NCI-H187 (cell line): ENCODE measurements at places on chromosomes 1 and 21.

- DNase-seq: no peak
These were observed 116.3 kb downstream of the DHRS3 start for GRCh38 chr1:12501661-12502060.

DNA sequence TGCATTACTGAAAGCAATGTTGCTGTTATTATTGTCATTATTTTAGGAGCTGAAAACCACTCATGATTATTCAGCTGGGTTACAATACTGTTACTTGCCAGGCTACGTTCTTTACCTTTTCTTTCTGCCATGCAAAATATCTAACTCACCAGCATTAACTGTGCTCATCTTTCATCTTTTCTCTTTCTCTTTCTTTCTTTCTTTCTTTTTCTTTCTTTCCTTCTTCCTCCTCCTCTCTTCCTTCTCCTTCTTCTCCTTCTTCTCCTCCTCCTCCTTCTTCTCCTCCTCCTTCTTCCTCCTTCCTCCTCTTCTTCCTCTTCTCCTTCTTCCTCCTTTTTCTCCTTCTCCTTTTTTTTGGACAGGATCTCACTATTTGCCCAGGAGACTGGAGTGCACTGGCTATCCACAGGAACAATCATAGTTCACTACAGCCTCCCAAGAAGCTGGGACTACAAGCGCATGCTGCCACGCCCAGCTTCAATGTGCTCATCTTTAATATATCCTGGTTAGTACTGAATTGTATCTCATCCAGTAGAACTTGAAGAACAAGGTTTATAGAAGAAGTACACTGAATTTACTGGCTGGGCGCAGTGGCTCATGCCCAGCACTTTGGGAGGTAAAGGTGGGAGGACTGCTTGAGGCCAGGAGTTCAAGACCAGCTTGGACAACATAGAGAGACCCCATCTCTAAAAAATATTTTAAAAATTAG is 6.9 kb upstream of the ZMYM4 start:
- DNase-seq: no peak

- DNase-seq: no peak
These were observed 403.4 kb downstream of the PTPRC start for GRCh38 chr1:199042193-199042592.

DNA sequence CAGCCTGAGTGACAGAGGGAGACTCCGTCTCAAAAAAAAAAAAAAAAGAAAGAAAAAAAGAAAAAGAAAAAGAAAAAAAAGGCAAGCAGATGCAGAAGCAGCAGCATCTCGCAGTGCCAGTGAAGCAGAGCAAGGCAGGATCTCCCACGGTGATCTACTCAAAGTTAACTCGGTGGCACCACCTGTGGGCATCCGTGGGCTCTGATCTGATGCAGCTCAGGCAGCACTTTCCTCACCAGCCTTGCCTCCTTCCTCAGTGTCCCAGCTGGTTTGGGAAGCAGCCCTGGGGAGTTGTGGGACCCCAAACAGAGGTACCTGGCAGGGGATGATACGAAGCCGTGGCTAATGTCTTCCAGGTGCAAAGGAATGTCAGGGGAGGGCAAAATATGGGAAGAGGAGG is 104.3 kb upstream of the KRTAP19-8 start:
- DNase-seq: no peak

- no peak for DNase-seq
These were observed 25.0 kb downstream of the RGS7 start for GRCh38 chr1:241332037-241332409.

DNA sequence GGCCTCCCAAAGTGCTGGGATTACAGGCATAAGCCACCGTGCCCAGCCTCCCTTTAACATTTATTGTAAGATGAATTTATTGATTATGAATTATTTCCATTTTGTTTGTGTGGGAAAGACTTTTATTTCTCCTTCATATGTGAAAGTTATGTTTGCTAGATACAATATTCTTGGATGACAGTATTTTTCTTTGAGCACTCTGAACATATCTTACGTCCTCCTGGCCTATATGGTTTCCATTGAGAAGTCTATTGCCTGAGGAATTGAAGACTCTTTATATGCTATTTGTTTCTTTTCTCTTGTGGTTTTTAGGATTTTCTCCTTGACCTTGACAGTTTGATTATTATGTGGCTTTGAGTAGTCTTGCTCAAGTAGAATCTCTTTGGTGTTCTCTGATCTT is 26.8 kb upstream of the HLX start:
- DNase-seq: no peak

DNA sequence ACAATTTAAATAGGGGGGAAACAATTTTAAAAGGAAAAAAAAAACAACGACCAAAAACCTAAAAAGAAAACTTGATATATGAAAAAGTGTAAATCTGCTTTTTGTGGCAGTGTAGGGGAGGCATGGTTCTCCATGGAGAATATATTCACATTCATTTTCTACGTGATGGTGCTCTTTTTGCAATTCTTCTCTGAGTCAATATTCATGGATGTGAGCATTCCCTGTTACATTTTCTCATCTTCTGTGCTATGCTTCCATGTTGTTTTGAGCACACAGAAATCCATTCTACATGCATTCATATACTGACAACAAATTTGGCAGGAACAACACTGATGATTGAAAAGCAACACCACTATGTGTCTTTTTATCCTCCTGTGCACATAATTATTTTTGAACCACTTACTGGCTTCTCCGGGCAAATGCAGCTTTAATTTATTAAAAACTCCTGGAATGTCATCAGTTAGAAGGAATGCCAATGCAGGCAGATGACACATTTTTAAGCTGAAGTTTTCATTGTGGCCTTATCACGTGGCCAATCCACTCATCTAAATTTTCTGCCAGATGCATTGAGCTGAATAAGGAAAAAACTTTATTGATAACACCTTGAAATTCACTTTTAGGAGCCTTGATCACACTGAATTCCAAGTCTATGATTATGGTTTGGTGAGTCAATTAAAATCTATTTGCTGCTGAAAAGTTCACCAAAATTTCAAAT is 590.6 kb downstream of the NUF2 start:
- no peak for DNase-seq
